ENCODE measurements at places on chromosomes 6 and 20.
A peak's percentile ranks its signal among the peaks of the same experiment; 100 is the strongest.

- DNase-seq: no peak
These were observed 39.5 kb upstream of the ADGRF5 start for GRCh38 chr6:46961232-46961631.

DNA sequence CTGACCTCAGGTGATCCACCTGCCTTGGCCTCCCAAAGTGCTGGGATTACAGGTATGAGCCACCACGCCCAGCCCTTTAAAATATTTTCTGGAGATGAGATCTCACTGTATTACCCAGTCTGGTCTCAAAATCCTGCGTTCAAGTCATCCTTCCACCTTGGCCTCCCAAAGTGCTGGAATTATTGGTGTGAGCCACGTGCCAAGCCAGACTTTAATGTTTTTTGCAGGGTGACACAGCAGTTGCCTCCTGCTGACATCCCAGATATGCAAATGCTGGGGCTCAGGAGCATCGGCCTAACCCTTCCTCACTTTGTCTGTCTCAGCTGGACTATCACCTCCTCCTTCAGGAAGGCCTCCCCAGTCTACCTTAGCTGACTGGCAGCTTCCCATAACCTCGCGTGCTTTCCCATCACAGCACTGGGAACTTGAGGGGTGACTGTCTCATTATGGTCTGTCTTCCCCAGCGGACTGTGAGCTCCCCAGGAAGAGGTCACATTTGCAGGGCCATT lies 14.3 kb upstream of the ID1 start:
- no peak for DNase-seq

DNA sequence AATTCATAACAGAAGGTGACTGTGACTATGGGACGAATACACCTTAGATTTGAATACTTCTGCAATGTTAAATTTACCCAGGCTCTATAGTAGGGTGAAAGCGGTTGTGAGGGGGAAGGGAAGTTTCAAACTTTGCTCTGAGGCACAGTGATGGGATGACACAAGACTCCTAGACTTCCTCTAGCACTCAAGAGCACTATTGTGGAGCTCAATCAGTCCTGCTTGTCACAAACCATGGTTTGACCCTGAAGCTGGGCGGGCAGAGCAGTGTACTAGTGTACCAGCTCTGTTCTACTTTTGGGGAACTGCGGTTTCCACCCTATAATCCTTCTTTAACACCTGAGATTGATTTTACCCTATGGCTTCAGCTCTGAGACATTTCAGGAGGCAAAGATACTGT lies 17.1 kb downstream of the TRIM27 start:
- no peak for DNase-seq

GRCh38 chr6:107495196-107495643 lies 5.3 kb downstream of the SOBP start:
- peak; percentile 53 for DNase-seq

DNA sequence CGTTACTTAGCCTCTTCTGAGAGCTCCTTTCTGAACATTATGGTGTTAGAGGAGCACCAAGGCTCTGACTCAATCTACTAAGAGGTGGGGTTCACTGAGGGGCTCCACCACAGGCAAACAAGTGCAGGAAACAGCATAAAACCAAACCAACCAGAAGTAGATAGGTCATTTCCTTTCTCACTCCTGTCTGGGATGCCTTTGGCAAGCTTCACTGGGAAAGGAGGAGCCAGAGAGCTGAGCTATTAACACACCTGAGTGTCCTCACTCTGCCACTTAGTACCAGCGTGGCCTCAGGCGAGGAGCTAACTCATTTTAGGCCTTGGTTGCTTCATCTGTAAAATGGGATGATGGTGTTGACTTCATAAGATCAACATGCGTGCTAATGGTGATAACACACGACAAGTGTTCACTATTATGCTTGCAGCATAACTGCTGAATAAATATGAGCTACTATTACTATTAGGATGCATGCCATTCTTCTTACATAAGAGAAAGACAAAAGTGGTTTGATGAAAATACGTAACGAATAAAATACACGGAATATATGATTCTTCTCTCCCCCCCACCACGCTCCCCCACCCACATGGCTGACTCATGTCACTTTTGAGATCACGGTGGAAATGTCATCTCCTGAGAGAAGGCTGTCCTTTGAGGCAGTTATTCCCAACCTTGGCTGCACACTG lies 185.4 kb downstream of the BCAS1 start:
- DNase-seq: no peak

DNA sequence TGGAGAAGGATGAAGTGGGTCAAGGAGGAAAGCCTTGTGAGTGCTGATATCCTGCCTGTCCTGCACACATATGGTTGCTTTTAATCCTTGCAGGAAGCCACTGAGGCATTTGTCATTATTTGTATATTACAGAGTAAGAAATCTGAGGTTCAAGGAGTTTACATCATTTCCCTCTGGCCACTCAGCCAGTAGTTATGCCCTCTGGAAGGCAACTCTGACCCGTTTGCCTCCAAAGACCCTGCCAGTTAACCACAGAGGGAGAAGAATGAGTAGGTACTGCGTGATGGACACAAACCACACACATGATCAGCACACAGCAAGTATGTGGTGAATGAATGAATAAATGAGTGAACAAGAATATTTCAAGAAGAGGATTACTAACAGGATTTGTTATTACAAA lies 7.9 kb upstream of the FAM210B start:
- no peak for DNase-seq

DNA sequence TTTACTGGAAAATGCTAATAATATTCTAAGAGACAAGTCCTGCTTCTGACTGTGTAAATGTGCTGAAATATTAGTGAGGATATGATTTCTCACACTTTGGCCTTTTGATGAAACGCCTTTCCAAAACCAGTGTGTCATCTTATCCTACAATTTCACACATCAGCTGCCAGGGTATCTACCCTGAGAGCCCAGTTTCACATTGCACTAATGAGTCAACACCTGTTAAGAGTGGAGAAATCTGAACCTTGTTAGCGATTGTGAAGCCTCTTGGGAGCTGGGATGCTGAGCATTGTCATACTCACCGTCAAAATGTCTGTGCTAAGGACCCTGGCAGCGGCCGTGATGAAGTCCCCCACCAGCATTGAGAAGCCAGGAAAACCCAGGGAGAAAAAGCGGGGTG lies 166.0 kb downstream of the RALGAPA2 start:
- DNase-seq: no peak

DNA sequence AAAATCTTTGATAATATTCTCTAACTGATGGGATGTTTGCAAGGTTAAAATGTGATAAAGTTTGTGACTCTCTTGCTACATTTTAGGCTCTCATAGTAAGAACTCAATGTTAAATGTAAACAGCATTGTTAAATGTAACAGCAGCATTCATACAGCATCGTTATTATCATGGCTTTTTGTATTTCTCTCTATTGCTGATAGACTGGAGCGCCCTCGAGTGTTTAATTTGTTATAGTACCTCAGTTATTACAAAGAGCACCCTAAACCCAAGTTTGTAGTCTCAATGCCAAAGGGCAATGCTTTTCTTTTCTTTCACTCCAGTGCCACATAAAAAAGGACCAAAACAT lies 14.9 kb upstream of the TTPAL start:
- DNase-seq: no peak

- DNase-seq: no peak
These were observed 94.8 kb downstream of the VIP start for GRCh38 chr6:152845421-152845820.

- DNase-seq: no peak
These were observed 10.4 kb downstream of the RPL7L1 start for GRCh38 chr6:42889815-42890214.

DNA sequence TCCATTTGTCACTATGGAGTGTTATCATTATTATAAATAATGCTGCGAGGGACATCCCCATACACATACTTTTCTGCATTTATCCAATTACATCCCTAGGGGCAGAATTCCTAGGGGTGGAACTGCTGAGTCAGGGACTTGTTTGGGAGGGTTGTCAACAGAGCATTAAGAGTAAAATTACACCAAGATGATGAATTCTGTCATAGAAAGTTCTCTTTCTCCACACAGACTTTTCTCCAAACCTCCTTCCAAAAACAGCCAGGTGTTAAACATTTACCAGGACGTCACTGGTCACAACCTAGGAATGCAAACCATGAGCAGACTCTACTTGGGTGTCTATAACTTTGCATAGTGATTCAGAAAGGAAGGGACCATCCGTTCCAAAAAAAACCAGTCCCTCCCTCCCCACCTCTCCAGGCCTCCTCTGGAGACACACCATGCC lies 95.5 kb downstream of the PRND start:
- no peak for DNase-seq

DNA sequence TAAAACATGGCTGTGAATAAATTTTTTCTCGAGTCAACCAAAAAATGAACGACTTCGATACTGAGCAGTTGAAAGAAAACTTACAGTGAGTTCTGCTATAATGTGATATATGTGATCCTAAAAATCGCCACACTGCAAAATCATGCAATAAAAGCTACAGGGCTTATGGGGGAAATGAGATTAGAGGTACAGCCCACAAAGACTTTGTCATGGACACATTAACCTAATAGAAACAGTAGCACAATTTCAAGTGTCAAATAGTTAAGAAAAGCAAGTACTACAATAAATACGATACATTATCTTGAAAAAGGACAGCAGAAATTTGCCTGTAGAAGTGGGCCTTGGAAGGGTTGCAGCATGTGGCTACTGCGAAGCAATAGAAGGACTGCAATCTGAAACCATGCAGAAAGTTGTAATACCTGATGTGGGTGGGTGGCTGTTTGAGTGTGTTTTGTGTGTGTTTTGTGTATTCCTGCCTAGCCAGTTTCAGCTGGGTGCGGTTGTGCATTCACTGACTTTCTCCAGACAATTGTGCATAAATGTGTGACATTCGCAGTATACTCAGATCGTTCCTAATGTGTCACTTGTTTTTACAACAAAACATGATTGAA lies 79.1 kb downstream of the RPP40 start:
- DNase-seq: no peak
